Activated CD4-positive, alpha-beta T cell treated with anti-CD3 and anti-CD28 coated beads, Interleukin-2, amount 50 U/mL, for 48 hours (primary cell): ENCODE measurements at places on chromosomes 4 and X.

DNA sequence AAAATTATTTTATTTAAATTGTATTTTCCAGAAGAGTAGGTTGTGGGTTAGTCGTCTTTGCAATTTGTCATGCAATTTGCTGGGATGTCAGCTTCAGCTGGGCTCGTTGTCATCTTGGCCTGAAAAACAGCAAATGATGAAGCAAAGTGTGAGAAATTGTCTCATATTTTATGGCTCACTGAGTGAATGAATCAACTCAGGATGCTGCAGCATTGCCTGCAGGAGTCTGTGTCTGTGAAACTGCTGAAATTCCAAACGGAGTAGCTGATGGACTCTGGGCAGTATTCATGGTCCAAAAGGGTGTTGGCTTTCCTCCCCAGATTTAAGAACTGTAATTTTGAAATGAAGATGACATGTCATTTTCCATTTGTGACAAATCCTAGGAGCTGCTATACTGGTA lies 37.2 kb downstream of the CXCL8 start:
- no peak for DNase-seq

- DNase-seq, result peak; percentile 64
These were observed 2.9 kb downstream of the PAK3 start for GRCh38 chrX:111098874-111099273.

DNA sequence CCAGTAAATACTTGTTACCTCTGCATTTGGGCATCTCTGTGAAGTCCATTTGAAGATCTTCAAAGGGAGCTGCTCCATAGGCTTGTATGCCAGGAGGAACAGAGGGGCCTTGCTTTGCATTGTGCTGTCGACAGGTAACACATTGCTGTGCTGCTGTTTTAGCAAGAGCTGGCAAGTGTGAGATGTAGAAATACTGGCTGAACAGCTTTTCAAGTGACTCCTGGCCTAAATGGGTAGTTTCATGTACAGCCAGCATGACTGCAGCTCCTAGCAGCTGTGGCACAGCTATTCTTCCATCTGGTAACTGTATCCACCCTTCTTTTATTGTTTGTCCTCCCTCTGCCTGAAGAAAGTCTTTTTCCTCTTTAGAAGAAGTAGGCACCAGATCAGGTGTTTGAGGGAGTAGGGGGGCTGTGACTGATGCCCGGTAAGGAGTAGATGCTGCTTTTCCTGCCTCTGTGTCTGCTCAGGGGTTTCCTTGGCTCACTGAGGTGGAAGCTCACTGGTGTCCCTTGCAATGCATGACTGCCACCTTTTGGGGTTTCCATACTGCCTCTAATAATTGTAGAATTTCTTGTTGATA lies 965.3 kb downstream of the CCSER1 start:
- no peak for DNase-seq

- no peak for DNase-seq
These were observed 66.5 kb downstream of the AR start for GRCh38 chrX:67610282-67610681.

DNA sequence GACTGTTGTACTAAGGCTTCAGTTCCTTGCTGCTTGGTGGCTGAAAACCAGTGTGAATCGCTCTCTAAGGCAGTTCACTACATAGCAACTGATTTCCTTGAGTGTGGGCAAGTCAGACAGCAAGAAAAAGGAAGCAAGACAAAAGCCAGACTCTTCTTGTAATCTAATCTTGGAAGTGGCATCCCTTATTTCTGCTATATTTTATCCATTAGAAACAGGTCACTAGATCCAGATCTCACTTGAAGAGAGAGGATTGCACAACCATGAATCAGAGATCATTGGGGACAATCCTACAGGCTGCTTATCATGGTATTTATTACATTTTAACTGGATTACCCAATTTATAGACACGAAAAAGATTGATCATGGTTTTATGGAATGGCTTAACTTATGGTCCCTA lies 684.5 kb downstream of the GRID2 start:
- no peak for DNase-seq

GRCh38 chrX:132483951-132484350 lies 4.9 kb downstream of the MBNL3 start:
- DNase-seq, result no peak

GRCh38 chrX:7145454-7145853 lies 2.1 kb upstream of the STS start:
- no peak for DNase-seq

DNA sequence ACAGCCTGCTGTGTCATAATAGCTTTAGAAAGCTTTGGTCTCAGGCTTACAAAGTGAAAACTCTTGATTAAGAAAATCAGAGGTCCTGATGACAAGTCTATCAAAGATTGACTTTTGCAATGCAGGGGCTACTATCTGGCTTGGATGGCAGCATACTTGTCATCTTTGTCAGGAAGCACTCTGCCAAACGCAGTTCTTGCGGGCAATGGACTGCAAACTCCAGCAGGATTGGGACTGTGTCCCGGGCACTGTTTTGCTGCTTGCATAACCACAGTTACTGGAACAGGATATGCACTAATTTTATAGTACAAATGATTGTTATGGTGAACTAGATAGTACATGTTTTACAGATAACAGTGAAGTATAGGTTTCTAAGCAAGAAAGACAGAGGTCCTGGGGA lies 185.6 kb downstream of the IQCM start:
- DNase-seq, result no peak

DNA sequence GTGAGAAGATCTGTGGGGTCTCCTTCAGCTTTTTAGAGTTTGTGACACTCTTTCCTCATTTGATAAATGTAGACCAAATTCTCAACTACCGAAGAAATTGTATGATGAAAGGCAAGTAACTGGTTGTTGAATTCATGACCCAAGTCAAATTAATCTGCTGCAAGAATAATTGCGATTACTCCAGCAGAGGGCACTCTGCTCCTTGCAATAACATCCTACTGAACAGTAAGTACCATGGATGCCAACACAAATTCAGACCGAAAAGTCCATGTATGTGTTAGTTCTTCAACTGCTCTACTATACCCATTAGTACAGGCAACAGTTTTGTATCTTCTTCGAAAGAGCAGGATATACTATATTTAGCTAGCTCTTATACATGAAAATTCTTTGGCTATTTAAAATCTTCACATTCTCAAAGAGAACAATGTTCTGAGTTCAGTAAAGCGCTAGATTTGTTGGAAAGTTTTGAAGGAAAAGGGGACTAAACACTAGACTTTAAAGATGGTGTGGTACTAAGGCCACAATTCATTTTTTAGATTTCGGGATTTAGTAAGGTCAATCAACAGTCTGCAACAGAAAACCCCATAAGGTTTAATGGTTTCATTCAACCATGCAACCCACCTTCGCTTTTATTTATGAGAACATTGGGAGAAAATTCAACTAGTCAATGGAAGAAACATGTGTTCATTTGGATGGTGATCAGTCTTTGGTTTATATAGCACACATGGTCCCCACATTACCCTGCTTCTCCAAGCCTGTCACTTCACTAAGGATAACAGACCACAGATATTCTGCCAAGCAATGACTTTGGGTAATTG lies 105.4 kb upstream of the TBC1D9 start:
- peak; percentile 34 for DNase-seq

GRCh38 chr4:74370912-74371311 lies 6.0 kb downstream of the EREG start:
- peak; percentile 17 for DNase-seq

DNA sequence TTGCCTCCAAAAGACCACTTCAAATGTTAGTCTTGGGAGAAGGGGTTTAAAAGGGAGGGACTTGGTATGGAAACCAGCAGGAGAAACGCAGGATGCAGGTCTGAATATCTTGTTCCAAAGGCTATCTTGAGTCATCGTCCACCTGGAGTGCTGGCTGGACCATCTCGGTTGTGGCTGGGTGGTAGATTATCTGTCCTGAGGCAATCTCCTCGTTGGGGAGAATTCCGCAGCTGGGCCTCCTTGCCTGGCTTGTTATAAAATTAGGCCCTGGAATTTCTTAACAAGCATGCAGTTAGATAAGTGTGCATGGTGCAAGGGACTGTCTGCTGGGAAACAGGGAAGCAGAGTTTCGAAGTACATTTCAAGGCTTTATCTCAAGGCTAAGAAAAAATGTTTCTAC lies 2045.7 kb upstream of the TENM3 start:
- DNase-seq, result no peak

DNA sequence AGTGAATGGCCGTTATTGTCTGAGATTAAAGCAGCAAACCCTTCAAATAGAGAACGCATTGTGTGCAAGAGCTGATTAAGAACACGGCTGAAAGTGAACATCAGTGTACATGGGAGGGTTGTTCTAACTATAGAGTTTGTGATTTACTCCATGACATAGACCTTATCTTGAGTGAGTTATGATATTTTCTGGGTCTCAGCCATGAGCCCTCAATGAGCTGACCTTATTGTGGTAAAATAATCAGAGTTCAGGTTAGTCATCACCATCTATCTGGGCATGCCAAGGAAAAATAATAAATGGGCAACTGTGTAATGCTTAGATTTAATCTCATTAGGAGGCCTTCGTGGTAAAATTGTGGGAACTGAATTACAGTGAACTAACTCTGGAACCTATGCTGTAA lies 33.2 kb upstream of the CLDN24 start:
- no peak for DNase-seq

DNA sequence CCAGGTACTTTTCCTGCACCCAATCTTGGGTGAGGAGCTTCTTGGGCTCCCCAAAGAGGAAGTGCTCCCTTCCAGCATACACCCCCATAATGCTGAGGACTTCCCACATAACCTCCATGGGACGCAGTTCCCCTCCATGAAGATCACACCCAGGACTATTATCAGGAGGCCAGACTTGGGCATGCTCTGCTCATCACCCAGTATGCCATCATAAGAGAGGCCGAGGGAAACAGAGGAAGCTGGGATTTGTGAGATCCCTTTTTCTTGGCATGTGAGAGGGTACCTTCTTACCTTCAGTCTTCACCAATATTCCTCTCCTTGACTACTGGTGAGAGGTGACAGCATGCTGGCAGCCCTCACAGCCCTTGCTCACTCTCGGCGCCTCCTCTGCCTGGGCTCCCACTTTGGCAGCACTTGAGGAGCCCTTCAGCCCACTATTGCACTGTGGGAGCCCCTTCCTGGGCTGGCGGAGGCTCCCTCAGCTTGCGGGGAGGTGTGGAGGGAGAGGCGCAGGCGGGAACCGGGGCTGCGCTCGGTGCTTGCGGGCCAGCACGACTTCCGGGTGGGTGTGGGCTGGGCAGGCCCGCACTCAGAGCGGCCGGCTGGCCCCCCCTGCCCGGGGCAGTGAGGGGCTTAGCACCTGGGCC lies 15.7 kb upstream of the HSFX1 start:
- no peak for DNase-seq

DNA sequence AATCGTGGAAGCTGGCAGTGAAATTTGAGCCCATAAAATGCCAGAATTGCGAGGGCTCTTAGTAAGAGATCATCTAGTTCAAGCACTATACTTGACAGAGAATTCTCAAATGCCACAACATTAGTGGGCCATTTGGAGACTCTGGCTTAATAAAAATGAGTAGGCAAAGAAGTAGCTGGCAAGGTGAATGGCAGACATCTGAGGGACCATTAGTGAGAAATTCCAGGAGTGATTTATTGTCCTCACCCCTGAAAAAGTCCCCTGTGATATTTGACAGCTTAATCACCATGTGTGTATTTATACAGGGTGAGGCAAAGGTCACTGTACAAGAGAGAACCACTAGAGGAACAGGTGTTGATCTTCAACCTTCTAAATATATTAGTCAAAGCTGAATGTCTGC lies 207.5 kb downstream of the CHRDL1 start:
- no peak for DNase-seq

DNA sequence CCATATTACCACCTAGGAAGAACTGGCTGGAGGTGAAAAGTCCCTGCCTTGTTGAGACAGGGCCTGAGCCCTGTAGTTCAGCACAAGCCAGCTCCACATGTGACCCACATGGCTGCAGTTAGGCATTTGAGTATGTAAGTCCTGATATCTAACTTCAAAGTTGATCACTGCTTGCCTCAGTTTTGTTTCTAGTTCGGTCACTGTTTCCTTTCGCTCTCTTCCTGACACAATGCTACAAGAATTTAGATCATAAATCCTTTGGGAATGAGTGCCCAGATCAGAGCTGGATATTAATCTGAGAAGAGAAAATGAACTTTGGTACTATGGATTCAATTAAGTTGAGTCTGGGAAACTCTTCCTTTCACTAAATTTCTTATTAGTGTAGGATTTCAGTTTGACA lies 48.4 kb downstream of the AKAP4 start:
- DNase-seq, result no peak

DNA sequence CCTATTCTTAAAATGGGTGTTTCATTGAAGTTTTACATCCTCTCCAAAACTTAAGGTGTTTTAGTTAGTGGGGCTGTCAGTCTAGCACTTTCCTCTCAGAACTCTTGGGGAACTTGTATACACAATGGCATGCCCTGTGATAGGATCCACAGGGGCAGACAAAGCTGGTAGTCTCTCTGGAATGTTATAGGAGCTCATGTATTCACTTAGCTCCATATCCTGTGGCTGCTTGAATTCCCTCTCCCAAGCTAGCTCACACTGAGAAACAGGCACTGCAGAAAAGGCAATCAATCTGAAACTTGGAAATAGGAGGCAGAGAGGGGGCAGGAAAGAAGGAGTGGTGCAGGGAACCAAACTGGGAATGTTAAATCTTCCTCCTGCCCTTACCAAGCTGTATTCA lies 26.3 kb upstream of the ARMCX2 start:
- no peak for DNase-seq

DNA sequence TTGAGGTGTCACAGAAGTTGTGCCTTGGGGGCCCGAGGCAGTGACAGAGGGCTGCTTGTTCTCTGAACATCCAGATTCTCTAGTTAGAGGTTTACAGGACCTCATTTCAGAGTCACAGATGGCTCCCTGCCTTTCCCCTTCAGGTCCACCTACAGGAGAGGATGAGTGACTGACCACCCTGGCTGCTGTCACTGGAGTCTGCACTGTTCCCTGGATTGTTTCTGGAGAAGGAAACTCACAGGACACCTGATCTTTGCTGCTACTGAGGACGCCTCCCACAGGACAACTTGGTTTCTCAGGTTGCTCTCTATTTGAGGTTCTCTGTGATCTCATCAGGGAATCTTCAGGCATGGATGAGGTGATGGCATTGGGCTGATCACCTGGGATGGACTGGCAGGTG lies 58.3 kb downstream of the GPRIN3 start:
- no peak for DNase-seq

GRCh38 chr4:78675325-78675724 lies 100.8 kb upstream of the BMP2K start:
- no peak for DNase-seq

DNA sequence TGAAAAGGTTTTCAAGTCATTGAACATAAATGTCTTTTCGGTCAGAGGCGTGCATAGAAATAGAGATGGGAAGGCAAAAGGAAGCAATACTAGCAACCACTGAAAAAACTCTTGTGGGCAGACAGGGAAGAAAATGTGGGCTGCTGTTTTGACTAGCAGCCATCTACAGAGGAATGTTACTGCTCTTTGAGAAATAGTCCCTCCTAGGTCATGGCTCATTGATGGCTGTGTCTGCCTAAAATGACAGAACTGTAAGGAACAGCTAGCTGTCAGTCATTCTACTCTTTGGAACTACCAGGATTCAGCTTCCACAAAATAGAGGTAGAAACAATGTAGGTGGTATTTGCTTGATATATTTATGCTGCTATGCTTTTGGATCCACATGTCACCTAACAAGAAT lies 26.9 kb upstream of the TMPRSS11B start:
- DNase-seq, result no peak
